Right ventricle myocardium superior (tissue), 1 donor: ENCODE measurements at places on chromosomes 11 and 22. TPM values are rescaled to one million over a fixed set of nuclear protein-coding genes. Genes with fewer than 3 reads are reported as not detected.

- DNase-seq: no peak
Measured at GRCh38 chr11:7949934-7950333, 8.4 kb upstream of the OR10A3 start.

DNA sequence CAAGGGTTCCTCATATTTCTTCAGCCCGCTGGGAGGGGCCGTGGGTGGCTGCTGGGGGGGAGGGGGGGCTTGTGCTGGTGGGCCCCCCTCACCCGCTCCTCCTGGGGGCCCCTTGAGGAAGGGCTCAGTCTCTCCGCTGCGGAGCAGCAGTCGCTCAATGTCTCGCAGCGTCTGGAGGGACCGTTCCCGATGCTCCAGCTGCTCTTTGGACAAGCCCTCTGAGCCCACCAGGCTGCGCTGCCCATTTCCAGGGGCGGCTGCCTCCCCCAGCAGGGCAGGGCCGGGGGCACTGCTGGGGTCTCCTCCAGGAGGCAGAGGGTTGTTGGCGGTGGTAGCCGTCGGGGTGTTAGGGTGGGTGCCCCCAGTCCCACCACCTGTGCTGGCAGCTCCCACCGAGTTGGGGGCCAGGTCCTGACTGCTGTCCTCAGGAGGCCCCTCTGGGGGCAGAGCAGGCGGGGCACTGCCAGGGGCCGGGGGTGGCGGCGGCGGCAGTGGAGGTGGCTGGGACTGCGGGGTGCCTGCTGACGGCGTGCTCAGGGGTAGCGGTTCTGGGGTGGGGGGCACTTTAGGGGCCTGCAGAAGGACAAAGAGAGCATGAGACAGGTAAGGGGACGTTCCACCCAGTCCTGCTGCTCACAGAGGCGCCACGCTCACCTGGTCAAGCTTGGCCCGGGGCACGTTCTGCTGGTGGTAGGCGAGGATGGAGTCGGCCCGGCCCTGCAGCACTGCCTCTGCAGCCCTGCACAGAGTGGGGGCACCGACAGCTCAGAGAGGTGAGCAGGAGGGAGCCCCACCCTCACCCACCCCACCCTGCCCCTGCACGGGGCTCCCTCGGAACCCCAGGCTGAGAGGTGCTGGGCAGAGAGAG lies 18.9 kb downstream of the CXCR5 start:
- no peak for DNase-seq

GRCh38 chr22:27420195-27420816 lies 381.2 kb downstream of the MN1 start:
- no peak for DNase-seq

Gene TSPAN32
- 13.9 TPM for total RNA-seq

Gene TYR
- total RNA-seq: not detected

Gene RIMBP3B
- not detected for total RNA-seq
